SK-MEL-5 (cell line): ENCODE measurements at places on chromosomes 2 and 18. TPM values are rescaled to one million over a fixed set of nuclear protein-coding genes. Genes with fewer than 3 reads are reported as not detected.

- DNase-seq, result no peak
These were observed 254.7 kb upstream of the THUMPD2 start for GRCh38 chr2:40033781-40034180.

DNA sequence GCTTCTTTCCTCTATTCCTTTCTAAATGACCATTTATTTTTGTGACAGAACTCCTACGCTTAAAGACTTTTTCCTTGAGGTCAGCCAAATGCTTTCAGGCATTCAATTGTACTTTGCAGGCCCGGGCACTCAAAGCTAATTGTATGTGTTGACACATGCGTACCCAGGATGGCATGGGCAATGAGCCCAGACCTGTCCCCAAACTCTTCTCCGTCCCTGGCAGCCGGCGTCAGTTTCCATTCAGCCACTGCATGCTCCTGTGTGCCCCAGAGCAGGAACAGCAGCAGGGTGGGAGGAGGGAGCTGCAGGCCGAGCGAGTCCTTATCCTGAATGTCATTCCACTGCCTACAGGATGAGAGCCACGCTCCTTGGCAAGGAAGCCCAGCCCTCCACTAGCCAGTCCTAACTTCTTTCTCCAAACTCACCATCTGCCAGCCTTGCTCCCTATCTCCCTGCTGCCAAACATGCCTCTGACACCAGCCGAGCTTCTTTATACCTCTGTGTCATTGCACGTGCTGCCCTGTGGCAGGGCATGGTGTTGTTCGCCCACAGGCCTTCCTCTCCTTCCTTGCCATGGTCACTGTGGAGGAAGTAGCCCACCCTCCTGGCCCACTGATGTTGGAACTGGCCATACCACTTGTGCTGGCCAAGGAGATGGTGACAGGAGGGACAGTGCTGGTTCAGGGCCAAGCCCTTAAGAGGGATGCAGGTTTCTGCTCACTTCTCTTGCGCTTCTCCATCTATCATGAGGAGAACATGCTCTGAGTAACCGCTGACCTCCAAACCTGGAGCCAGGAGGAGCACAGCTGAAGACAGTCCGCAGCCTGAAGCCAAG, 116.9 kb upstream of the FHL2 start:
- DNase-seq, result no peak

GRCh38 chr2:145724311-145724898, 1204.5 kb upstream of the ZEB2 start:
- no peak for DNase-seq

DNA sequence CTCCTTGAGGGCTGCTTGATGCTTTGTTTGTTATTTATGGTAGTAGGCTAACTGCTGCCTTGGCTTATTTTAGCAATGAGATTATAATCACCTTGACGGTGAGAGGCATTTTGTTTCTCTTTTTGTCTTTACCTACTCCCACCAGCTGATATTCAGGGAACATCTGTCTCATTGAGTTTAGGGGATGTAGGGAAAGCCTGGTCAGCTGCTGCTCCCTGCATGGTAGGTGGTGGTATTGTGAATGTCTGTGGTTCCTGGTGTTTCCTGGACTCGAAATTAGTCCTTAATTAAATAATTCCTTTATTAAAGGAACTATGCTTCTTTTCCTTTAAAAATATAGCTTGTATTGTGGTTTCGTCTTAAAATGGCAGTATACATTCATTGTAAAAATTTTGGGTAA, 77.8 kb downstream of the ADAM23 start:
- no peak for DNase-seq

DNA sequence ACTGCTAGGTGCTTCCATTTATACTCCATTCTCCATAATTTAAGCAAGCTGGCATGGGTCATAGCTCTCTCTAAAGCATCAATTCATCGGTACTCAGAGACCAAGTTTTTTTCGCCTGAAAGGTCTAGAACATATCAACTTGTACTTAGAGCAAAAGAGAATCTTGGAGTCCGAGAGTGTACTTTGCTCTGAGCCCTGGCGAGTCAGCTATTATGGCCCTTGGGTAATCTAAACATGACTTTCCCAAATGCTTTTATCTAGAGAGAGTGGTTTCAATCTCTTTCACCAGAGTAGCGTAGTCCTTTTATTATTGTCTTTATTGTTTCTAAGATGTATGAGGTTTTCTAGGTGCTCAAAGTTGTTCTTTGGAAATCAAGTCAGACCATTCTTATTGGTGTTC, 34.4 kb downstream of the MAIP1 start:
- no peak for DNase-seq

DNA sequence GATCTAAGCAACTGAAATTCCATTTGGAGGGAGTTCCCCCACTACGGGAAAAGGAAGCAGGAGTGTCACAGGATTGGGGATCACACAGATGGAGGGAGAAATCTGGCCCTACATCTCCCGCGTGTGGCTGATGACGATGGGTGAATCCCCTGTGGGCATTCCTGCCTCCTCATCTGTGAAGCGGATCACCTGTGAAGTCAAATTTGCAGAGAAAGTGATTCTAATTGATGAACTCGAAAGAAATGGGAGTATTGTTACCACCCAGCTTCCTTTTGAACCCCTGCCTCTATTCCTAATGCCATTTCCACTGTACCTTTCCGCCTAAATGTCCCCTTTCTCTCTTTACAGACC, 92.0 kb downstream of the CMPK2 start:
- no peak for DNase-seq

DNA sequence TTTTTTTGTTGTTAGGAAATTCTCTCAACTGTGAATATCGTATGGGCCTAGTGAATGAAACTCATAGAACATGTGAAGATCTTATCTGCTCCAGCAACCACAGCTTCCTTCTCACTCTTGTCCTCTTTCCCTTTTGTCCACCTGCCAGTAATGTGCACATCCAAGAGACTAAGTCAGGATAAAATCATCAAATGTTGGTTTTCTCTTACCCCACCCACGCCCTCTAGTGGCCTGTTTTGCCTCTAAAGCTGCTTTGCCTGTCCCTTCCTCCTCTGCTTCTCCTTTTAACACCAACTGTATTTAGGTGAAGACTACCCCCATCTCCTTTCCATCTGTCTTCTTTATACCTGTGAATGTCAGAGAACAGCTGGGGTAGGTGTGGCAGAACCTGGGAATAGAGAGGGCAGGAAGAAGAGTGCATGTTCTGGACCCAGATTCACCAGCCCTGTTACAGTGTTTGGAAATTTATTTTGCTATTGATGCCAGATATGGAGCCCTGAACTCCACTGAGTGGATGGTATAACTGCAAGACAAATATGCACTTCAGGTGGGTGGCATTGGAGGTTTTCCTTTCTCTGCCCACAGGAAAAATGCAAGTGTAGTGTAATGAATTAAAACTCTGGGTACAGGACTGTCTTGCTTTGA, 8.4 kb upstream of the MGAT5 start:
- peak; percentile 77 for DNase-seq

DNA sequence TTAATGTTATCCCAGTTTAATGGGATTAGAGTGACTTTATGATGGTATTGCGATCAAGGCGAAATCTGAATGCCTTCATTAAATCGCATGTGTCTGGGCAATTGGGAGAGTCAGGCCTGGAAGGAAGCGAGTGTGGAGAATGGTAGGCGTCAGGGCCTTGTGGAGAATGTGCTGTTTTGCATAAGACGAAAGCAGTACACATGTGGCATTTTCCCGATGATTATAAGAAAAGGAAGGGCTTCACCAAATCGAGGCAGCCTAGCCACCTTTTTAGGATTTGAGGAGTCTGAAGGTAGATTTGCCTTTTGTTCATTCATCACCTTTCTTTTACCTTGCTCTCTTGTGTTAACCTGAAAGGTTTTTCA, 1.0 kb downstream of the ZNF532 start:
- DNase-seq, result no peak

MARS2 gene
- total RNA-seq, result 11.4 and 12.3 TPM in 2 replicates

FOXI3 gene
- 0.64 and 0.66 TPM in 2 replicates for total RNA-seq

AOX1 gene
- 0.29 and 0.61 TPM in 2 replicates for total RNA-seq

RAB27B gene
- total RNA-seq, result 0.03 TPM in 1 of 2 replicates, not detected in the other
